T follicular helper cell (primary cell): ENCODE measurements at places on chromosomes 7 and 10.
A peak's percentile ranks its signal among the peaks of the same experiment; 100 is the strongest.

GRCh38 chr7:5265320-5266190, 17.2 kb upstream of the SLC29A4 start:
- DNase-seq, result no peak

GRCh38 chr7:29102558-29103151, 43.7 kb downstream of the CPVL start:
- no peak for DNase-seq

- DNase-seq, result no peak
Observed at GRCh38 chr10:10730471-10731043, 287.1 kb upstream of the CELF2 start.

- no peak for DNase-seq
Observed at GRCh38 chr7:48390388-48391327, 219.4 kb downstream of the ABCA13 start.

- no peak for DNase-seq
Observed at GRCh38 chr7:80764132-80764531, 125.7 kb downstream of the CD36 start.

GRCh38 chr10:94489107-94489506, 56.5 kb upstream of the HELLS start:
- no peak for DNase-seq

GRCh38 chr10:69321039-69321715, 42.9 kb downstream of the HK1 start:
- DNase-seq, result no peak

DNA sequence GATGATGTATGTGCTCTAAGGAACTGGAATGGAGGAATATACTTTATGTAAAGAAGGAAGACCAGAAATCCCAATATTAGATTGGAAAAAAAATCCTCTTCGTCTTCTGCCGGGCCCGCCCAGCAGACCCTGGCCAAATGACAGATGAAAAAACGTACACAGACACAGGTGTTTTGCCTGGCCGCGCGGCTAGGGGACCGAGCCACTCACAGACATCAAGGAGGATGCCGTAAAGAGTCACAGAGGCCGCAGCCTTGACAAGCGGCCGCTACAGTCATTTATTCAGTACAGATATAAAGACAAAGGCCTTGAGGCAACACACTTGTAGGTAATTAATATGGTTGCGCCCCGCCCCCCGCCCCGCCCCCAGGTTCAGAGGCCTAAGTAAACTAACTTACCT, 594.1 kb downstream of the GRM8 start:
- DNase-seq, result no peak

- DNase-seq, result no peak
Observed at GRCh38 chr10:33703501-33704213, 369.2 kb upstream of the NRP1 start.

DNA sequence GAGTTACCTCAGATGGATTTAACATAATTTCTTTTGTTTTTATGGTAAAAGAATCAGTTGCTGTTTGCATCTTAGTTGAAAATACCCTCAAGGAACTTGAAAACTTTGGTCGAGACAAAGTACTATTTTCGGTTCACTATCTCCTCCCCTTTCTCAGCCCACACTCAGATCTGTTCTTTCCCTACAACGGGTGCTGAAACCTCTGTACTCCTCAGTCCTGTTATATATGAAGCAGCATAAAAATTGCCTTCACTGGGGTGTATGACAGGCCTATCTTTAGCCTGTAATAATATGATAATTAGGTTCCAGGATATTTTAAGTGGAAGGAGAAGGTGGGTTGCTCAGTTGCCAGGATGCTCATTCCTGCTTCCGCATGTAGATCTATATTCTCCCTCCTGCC, 105.2 kb upstream of the NOBOX start:
- DNase-seq, result no peak

- no peak for DNase-seq
Observed at GRCh38 chr10:51459476-51459875, 239.9 kb downstream of the CSTF2T start.

- DNase-seq, result no peak
Observed at GRCh38 chr10:628386-629045, 61.0 kb downstream of the DIP2C start.

- DNase-seq, result no peak
Observed at GRCh38 chr10:117363028-117363427, 12.2 kb downstream of the PDZD8 start.

DNA sequence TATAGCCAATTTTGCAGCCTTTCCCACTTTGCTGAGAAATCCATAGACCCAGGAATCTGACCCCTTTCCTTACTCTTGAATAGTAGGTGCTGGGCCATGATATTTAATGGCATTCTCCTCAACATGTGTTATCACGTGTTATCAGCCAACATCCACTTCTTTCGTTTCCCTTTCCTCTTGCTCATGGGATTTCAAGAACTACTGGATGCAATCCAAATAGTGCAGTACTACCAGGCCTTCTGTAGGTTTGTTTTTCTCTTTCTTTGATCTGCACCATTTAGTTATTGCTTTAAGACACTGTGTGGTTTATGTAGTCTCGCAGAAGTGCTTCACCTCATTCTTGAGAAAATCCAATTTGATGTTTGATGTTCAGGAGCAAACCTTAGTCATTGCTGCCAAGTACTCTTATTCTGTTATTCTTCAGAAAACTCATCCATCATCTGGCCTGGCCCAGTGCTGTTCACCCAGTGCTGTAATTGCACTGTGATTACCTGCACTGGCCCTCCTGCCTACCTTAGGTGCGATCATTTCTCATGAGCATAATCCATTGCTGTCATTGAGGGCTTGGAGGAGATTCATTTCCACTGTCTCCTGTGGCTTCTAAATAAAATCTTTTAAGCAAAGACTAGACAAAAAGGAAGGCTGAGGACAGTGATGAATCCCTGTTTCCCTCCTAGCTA, 315.3 kb downstream of the BMPER start:
- DNase-seq, result no peak

- no peak for DNase-seq
Observed at GRCh38 chr7:127252778-127253280, at the start of gene GRM8. GRM8 (minus strand) TSS chr7:127252941.

DNA sequence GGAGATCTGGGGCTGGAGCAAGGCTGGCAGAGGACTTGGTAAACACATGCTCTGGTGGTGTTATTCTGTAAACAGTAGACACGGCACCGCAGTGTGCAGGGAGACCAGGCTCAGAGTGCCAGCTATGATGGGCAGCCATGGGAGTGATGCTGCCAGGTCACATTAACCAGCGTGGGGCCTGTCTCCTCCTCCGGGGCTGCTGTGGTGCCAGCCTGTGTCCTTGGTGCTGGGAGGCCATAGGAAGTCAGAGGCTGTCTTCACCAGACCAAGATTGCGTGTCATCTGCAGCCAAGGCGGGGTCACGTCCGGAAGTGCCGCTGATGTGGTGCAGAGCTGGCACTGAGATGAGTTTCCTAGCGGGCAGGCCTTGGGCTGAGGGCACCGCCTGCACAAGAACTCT, 236.0 kb downstream of the GLRX3 start:
- no peak for DNase-seq

DNA sequence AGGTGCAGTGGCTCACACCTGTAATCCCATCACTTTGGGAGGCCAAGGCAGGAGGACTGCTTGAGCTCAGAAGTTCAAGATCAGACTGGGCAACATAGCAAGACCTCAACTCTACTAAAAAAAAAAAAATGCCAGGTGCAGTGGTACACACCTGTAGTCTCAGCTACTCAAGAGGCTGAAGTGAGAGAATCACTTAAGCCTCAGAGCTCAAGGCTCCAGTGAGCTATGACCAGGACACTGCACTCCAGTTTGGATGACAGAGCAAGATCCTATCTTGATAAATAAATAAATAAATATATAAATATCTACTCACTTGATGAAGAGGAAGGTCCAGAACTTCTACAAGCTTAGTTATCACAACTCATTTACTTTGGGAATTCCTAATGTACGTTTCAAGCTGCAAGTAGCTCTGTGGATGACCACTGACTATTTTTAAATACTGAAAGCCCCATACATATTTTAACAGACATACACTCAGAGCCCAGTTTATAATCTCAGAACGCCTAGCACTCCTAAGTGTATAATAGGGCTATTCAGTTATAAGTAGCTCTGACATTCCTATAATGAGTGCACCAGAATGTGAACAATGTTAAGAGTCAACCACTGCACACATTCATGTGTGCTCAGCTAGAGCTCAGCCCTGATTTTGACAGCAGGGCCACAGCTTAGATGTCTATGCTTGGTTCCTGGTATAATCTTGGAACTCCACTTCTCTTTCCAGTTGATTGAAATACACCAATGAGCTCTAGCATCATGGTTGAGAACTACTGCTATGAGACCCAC, 119.1 kb downstream of the CUBN start:
- no peak for DNase-seq

GRCh38 chr7:127392182-127392565, 334 bp downstream of the ZNF800 start:
- DNase-seq, result peak; percentile 53

GRCh38 chr10:22464966-22465629, 119.8 kb downstream of the SPAG6 start:
- no peak for DNase-seq

GRCh38 chr10:21870849-21871248, 132.7 kb downstream of the DNAJC1 start:
- no peak for DNase-seq

DNA sequence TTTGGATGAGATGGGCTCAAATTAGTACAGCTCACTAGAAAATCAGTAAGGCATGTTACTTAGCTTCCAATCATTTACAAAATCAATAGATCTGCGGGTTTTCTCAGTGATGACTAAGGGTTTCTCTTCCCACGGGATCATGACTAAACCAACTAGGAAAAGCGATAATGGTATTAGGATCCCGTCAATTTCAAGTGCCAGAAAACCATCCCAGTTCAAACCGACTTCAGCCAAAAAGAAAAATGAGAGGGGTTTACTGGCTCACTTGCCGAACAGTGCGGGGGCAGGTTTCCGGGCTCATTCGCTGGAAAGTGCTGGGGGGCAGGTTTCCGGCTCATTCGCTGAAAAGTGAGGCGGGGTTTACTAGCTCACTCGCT, 62.1 kb upstream of the LYZL2 start:
- no peak for DNase-seq

DNA sequence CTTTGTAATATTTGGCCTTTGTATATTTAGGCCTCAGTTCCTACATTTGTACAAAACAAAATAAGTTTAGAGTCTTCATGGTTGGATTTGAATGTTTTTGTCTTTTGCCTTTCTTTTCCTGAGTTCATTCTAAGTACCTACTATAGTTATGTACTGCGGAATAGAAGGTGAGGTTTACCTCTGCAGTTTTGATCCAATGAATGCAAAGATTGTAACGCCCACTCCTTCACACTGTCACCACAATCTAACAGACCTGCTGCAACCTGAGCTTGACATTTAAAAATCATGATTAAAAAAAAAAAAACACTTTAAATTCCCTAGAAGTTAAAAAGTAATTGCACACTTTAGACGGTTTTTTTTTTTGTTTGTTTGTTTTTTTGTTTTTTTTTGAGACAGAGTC, 145.0 kb downstream of the CALCR start:
- no peak for DNase-seq

GRCh38 chr10:34664706-34665105, 150.4 kb downstream of the PARD3 start:
- no peak for DNase-seq

DNA sequence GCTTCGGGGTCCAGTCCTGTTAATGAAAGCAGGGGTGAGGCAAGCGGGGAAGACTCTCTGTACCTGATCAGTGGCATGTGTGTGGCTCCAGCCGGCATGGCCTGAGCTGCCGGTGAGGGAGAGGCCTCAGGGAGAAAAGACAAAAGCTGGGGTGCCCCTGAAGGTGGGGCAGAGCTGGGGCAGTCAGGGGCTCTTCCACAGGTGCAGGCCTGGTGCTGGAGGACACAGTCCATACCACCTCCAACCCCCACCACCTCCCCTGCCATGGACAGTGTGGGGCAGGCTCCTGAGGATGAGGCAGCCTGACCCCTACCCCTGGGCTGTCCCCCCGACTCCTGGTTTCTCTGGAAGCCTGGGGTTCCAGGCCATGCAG, 129.5 kb downstream of the LHPP start:
- no peak for DNase-seq

GRCh38 chr7:71384094-71384493, 252.2 kb downstream of the GALNT17 start:
- no peak for DNase-seq
